NCI-H1436 treated with DMSO at 0.1 percent for 48 hours (cell line): ENCODE measurements at places on chromosomes 1 and 21.

DNA sequence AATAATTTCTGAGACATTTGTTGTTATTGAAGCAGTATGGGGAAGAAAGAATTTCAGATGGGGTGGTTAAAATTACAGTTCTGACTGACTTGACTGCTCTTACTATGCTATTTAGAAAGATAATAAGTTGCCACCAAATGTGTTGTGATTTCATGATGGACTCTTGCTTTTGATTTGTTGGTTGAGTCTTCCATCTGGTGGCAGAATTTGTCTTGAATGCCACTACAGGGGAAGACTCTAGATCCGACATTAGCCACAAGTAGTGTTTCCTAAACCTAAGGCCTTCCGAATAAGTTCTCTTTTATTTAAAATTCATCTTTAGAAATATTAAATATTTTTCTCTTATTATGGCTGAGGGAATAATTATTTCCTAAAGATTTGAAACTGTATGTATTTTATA, 190.9 kb upstream of the ADGRL4 start:
- DNase-seq: no peak

DNA sequence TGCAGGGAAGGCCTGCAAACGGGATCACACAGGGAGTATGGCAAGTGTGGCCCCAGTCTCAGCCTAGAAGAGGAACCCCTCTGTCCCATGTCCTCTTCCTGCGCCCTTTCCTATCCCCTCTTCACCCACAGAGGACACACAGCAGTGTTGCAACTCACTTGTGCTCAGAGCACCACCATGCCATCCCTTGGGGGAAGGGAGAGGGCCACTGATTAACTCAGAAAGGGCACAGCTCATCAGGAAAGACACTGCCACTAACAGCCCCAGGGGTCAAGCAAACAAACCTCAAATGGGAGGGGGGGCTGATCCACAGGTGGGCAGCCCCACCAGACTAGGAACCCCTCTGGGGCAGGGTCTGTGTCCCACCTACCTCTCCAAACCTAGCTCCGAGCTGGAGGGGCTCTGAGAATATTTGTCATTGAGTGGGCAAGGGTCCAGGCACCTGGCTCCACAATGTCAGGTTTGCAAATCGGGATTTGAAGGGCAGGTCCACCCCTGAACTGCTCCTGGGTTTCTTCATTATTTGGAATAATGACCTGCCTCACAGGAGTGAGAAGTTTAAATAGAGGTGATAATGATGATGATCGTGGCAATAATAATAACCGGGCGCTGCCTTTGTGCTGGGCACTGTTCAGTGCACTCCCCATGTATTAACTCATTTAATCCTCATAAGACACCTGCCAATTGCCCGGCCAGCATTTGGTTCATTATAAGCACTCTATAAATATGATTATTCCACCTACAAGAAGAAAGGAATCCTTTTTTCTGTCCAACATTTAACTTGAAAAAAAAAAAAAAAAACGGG, 1.0 kb downstream of the ALDH4A1 start:
- no peak for DNase-seq

DNA sequence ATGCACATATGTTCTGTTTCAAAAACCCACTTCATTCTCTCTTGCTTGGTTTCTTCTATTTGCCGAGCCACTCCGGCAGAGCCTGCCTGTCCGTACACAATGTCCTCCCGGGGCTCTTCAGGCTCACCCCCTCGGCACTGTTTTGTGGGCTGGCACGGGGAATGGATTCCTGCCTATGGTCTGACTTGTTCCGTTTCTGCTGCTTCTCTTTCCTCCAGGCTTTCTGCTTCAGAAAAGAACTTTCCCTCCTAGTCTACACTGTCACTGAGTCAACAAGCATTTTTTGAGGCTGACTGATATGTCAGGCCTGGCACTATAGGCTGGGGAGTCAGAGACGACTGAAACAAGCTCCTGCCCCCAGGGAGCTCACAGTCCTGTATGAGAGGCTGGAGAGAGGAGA, 28.4 kb upstream of the SARS1 start:
- DNase-seq: no peak

DNA sequence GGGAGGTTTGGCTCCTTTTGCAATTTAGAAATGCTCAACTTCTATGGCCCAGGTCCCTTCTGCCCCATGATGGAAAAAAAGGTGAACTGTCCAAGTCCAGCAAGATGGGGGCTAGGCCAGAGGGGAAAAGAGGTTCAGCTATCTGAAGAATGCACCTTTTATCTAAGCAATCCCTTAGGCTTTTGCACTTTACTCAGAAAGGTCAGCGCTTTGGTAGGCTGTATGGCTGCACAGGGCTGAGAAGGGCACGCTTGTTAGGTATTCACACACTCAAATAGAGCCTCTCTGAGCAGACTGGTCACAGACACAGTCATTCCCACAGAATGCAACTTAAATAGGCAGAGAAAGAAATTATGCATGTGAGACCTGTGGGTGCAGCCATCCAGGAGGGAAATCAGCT, 31.0 kb downstream of the KANK4 start:
- DNase-seq: no peak

GRCh38 chr1:230545181-230545580, 97.1 kb upstream of the COG2 start:
- DNase-seq: no peak

DNA sequence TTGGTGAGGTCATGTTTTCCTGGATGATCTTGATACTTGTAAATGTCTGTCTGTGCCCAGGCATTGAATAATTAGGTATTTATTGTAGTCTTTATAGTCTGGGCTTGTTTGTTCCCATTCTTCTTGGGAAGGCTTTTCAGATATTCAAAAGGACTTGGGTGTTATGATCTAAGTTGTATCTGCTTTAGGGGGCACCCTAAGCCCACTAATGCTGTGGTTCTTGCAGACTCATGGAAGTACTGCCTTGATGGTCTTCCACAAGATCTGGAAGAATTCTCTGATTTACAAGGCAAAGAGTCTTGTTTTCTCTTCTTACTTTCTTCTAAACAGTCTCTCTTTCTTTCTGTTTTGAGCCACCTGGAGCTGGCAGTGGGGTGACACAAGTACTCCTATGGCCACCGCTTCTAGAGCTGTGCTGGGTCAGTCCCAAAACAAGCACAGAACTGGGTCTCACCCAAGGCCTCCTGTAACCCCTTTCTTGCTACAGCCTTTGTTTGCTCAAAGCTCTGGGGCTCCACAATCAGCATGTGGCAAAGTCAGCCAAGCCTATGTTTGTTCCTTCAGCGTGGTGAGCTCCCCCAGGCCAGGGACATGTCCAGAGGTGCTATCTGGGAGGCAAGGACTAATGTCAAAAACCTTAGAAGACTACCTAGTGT, 12.6 kb downstream of the VN1R5 start:
- no peak for DNase-seq

- no peak for DNase-seq
These were observed 5.8 kb downstream of the SDC3 start for GRCh38 chr1:30902593-30903290.

DNA sequence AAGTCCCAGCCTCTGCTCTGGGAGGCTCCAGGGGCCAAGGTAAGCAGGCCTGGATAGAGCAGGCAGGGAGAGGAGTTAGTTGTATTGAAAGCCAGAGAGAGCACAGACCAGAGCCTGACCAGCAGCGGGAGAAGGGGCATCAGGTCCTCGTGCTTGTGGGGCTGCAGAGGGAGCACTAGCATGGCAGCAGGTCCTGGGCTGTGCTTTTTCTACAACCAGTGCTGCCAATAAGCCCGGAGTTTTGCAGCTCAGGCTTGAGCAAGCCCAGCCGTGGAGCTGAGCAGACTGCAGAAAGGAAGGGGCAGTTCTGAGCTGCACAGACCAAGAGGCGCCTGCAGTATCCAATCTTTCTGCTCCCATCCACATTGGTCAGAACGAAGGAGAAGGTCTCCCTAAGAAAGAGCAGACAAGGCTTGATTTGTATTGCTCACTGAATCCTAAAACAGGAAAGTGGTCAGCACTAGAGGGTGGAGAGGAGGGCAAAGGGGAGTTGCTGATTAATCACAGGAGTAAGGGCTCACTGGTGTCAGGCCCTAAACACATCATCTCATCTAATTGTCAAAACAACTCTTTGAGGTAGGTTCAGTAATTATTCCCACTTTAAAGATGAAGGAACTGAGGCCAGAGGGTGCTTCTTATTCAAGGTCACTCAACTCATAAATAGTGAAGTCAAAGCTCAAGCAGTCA, 2.7 kb downstream of the DENND2D start:
- no peak for DNase-seq

GRCh38 chr1:169003864-169004516, 102.5 kb upstream of the ATP1B1 start:
- no peak for DNase-seq

GRCh38 chr1:113856401-113856790, 15.1 kb downstream of the PTPN22 start:
- no peak for DNase-seq

GRCh38 chr1:37056325-37056724, 22.0 kb upstream of the GRIK3 start:
- no peak for DNase-seq

DNA sequence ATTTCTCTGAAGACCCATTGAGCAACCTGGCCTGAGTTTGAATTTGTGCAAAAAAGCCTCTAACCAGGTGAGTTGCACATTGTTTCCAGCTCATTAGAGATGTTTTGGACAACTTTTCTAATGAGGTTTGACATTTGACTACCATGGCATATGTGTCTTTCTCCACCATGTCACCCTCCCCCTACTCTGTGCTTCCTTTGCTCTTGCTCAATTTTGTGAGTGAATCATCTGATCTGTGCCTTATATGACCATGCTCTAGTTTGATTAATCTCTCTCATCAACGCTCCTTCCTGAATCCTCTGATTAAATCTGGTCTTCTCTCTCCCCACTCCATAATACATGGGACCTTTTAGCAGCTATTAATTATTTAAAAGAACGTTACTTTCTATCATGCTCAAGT, 144.8 kb upstream of the SAMSN1 start:
- DNase-seq: no peak

- no peak for DNase-seq
These were observed 127.1 kb downstream of the DAB1 start for GRCh38 chr1:57296726-57297250.

DNA sequence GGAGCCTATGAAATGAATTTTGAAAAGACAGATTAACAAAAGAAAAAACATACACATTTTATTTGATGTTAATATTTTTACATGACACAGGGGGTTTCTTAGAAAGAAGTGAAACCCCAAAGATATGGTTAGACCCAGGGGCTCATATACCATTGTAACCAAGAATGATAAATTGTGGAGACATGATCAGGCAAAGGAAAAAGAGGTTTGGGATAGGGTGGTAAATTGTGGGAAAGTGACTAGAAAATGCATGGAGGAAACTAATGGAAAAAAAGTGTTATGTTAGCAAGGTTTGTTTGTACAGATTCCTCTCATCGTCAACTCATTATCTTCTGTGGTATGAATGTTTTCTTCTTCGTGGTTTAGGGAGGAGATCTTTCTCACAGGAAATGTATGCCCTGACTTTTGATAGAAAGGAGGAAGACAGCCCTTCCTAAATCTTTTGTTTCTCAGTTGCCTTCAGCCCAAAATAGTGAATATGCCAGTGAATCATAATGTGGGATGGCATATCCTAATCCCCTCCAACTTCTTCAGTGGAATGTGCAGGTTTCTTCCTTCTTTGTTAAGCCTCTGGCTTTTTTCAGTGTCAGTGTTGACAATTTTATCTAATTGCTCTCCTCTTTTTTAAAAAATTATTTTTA, 140.4 kb upstream of the UBE2U start:
- no peak for DNase-seq

GRCh38 chr1:214281021-214281719, at the start of gene SMYD2:
Gene SMYD2 (plus strand): TSS chr1:214281159. CDS start chr1:214281255, 96 bp downstream.
- DNase-seq: no peak

DNA sequence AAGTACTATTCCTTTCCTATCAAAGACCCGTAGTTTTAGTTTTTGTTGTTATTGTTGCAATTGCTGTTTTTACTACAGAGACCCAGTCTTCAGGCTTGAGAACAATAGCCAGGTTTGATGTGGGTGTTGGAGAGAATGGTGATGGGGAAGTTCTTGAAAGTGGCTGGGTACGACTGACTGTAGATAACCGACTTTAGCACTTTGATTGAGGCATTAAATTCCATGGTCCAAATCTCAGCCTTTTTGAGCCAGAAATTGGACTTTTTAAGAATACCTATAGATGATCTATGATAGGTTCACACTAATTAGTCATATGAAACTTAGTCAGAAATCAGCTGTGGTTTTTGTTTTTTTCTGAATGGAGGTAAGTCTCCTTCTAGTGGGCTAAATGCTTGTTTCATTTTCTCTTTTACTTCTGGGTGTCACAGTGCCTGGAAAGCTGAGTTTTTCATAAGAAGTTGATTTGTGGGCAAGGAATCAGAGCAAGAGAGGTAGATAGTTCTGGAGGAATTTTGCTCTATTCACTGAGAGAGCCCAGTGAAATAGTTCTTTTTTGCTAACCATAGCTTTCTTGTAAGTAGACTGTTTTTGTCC, 2.8 kb downstream of the PPIH start:
- DNase-seq: no peak
